ENCODE measurements at places on chromosomes 12 and 14.

- no peak for DNase-seq
These were observed 28.0 kb upstream of the NAA30 start for GRCh38 chr14:57362361-57362760.

DNA sequence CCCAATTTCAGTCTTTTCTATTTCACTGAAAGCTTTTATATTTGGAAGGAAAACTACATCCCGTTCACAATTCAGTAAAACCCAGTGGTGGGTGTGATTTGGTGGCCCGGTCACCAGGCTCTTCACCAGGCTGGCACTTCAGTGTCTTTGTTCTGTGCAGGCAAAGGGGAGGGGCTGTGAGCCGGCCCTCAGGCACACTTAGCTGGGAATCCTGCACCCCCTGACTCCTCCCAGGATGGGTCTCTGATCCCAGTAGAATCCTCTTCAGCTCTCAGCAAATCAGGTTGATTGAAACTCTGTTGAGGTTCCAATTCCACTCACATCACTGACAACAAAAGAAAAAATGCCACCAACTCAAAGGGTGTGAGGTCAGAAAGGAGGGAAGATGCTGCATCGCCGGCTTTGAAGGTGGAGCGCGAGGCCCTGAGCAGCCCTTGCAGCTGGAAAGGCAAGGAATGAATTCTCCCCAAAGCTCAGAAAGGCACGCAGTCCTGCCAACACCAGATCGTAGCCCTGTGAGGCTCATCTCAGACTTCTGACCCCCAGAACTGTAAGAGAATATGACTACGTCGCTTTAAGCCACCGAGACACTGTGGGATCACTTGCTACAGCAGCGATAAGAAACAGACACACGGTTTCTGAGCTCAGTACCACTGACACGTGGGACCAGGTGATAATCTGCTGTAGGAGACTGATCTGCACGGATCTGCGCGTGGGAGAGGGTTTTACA is 166.6 kb downstream of the PIWIL1 start:
- no peak for DNase-seq

- DNase-seq = no peak
These were observed 365.6 kb downstream of the BCL11B start for GRCh38 chr14:98906123-98906995.

DNA sequence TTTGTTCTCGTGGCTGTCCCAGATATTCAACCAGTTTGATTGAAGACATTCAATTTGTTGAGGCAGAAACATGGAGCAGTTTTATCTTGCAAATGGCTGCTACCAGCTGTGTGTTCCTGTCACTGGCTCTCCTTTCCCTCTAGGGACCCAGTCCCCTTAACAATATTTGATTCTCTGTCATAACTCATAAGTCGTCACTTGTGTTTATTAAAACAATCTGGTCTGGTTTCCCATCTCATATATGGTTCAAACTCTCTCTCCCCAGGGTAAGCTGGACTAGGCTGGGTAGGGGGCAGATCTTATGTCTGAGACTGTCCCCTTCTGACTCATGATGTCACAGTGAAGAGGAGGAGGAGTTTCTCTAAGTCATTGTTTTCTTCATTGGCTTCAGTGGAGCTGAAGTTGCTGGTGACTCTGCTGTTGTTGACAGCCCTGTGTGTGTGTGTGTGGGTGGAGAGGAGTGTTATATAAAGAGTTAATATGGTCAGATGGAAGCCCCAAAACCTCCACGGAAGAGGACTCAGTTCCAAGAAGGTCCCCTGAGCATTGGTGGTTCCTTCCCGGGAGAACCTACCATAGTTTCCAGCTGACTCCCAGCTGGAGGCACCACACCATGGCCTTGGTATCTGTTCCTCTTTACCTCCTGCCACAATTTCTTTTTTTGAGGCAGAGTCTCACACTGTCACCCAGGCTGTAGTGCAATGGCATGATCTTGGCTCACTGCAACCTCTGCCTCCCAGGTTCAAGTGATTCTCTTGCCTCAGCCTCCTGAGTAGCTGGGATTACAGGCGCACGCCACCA is 16.1 kb upstream of the GNG2 start:
- no peak for DNase-seq

GRCh38 chr12:9669534-9669933 is at the start of gene CLEC2D:
Gene CLEC2D (plus strand): TSS chr12:9669713. CDS start chr12:9669735, 22 bp downstream.
- no peak for DNase-seq

- DNase-seq = no peak
These were observed 319.8 kb downstream of the CEP128 start for GRCh38 chr14:80621701-80622100.

DNA sequence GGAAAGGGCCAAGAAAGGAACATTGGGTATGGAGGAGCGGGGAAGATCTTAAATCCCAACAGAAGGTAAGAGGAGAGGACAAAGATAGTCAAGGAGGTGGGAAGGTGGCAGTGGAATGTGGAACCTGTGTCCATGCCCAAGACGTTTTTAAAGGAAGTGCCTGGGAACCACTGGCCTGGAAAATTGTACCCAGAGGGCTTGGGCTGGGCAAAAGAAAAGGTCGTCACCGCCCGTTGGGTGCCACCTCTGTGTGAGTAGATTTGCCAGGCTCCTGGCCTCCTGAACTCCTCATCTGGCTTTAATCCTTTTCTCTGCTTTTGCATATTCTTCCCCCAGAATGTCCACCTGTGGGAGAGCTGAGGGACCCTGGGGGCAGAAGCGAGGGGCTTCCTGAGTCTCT is 32.6 kb downstream of the JDP2 start:
- no peak for DNase-seq

DNA sequence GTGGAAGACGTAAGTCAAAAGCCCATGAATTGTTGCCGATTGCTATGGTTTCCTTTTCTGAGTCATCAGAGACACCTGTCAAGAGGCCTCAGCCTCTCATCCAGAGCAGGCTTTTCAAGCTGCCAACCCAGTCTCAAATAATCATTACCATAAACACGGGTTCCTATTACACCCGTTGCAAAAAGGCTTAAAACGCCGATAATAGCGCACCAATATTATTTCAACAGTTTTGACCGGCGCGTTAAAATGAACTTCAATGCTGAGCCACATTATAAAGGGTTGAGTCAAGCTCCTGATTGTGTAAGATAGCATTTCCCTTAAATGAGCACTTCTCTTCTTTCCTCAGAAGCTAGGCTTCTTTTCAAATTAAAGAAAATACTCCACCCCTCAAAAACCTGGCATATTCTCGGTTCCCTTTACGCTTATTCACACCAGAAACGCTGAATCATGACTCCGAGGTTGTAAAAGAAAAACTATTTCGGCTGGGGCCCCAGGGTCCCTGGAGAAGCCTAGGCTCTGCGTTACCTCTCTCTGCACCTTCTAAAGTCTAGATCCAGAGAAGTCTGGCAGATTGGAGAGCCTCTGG is 1.4 kb downstream of the TMTC1 start:
- DNase-seq = peak; percentile 62

DNA sequence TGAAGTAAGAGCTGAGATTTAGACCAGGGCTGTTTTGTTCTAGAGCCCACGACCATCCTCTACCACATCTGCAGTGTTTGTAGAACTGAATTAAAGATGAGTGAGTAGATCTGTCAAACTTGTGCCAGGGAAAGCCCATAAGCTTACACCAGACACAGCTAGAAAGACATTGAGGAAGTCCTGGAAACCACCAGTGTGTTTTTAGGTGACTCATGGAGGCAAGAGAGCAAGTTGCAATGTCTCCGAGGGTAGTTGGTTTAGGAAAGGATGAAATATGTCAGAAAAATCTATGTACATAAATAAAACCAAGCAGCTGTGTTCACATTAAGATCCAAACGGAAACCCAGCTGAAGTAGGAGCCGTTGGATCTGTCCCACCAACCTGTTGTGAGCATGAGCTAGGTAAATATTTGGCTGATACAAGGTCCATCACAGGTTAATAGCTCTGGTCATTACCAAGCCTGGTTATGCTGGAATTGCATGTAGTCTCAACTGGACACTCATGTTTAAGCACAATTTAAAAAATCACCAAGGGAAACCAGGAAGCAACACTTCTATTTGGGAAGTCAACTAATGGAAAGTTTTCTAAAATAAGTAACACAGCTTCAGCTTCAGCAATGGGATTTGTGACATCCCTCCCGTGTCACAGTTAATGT is 49.9 kb upstream of the PLEKHG3 start:
- no peak for DNase-seq

GRCh38 chr12:6832125-6832524 is 3.9 kb downstream of the P3H3 start:
- no peak for DNase-seq

- no peak for DNase-seq
These were observed 4.1 kb downstream of the BHLHE41 start for GRCh38 chr12:26120561-26121274.

DNA sequence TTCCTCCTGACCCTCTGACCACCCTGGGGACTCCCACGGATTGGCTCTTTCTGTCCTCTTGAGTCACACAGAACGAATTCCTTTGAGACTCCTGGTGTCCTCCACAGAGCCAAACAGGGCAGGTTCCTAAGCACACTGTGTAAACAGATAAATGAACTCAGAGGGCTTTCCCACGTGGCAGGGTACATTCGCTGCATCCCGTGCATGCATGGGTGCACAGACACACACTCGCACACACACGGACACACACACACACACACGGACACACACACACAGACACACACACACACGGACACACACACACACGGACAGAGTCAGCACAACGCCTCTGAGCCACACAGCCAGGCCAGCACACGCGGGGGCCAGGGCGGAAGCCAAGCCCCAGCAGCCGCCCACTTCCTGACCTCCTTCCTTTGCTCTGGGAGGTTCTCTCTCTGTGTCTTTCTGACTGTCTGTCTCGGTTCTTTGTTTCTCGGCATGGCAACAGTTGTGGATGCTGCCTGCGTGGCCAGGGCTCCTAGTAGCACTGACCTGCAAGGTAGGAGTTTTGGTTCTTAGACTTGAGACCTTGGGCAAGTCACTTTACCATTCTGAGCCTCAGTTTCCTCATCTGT is 706 bp downstream of the CRACR2A start:
- DNase-seq = no peak

DNA sequence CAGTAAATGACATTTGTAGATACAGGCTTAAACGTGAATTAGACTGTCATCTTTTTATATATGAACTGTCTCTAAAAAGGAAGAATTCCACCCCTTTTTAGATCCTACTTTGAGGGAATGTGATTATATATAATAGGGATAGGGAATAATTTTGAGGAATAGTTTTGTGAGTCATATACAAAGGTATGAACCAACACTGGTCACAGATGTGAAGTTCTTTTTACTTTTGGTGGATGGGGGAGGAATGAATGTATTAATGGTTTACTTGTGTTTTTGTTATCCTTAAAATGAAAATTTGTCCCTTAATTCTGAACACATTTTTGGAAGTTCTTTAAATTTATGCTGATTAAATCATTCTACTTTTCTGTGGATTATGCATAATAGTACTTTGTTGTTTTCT is 30.4 kb downstream of the FRS2 start:
- no peak for DNase-seq

- no peak for DNase-seq
These were observed 140.8 kb upstream of the CNTN1 start for GRCh38 chr12:40551466-40551865.
